AG09309 (cell line): ENCODE measurements at places on chromosomes 12 and 14.
A peak's percentile ranks its signal among the peaks of the same experiment; 100 is the strongest.

- no peak for DNase-seq
Observed at GRCh38 chr12:4289231-4289878, 15.8 kb downstream of the CCND2 start.

DNA sequence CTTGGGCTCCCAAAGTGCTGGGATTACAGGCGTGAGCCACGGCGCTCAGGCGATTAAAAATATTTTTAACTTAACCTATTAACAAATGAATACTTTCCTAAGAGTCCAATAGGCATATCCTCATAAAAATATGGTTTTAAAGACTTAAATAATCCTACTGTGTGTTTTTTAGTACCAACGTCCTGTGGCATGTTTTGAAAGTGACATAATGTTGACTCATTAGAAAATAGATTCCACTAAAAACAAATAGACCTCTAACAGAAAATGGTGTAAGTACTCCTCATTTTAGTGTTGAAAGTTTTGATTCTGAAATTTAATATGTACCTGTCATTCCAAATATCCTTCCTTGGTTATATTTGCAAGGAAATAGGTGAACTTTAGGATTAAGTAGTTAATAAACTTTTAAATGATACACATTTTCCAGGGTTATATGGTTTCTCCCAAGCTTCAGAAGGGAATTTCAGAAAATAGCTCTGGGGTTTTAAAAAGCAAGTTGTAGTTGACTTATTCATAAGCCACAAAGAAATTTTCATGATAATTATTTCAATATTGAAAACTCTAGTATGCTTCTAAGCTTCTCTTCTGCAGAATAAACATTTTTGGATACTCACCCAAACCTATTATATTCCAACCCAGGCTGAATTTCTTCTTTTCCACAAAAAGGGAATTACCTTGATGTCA lies 12.1 kb upstream of the LUM start:
- no peak for DNase-seq

GRCh38 chr14:71586131-71586897 lies 345.9 kb upstream of the RGS6 start:
- peak; percentile 21 for DNase-seq

GRCh38 chr12:62194031-62194430 lies 66.2 kb upstream of the USP15 start:
- no peak for DNase-seq

- no peak for DNase-seq
Observed at GRCh38 chr14:102491366-102491765, 18.2 kb downstream of the ANKRD9 start.

DNA sequence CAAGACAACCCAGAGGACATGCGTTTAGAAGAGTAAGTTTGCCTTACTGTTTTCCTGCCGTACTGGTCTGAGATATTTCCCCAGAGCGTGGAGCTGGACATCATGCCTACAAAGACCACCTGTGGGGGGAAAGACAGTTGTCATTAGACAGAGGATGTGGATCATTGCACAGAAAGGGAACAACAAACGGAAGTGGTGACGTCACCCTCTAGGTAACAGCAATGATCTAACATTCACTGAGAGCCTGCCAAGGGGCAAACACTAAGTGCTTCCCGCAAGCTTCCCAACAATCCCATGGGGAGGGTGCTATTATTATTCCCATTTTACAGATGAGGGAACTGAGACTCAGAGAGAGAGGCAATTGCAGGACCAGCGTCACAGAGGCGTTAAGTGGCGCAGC lies 48.5 kb downstream of the SVOP start:
- DNase-seq: no peak

DNA sequence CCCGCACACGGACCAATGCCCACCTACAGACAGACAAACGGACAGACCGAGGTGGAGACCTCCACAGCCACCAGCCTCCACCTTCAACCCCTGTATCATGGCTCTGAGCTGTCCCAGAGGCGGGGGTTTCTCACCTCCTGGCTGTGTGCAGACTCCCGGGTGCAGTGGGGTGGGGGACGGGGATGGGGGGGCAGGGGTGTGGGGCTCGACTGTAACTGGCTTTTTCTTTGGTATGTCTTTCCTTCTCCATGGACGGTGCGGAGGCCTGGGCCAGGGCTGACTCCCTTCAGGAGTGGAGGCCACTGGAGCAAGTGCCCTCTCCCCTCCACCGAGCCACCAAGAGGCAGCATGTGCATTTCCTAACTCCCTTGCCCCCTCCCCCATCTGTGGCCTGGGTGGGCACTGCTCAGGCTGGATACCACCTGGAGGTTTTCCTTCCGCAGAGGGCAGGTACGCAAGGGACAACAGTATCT lies 122.6 kb downstream of the ESRRB start:
- DNase-seq: no peak

GRCh38 chr14:51079085-51079484 lies 15.8 kb downstream of the TRIM9 start:
- no peak for DNase-seq

GRCh38 chr12:21111732-21112131 lies 19.3 kb upstream of the SLCO1B1 start:
- no peak for DNase-seq

DNA sequence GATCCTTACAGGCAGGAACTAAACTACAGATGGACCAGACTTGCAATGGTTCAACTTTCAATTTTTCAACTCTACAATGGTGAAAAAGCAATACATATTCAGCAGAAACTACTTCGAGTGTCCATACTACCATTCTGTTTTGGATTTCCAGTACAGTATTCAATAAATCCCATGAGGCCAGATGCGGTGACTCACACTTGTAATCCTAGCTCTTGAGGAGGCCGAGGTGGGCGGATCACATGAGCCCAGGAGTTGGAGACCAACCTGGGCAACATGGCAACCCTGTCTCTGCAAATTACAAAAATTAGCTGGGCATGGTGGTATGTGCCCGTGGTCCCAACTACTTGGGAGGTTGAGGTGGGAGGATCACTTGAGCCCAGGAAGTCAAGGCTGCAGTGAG lies 336.1 kb downstream of the MED13L start:
- no peak for DNase-seq

DNA sequence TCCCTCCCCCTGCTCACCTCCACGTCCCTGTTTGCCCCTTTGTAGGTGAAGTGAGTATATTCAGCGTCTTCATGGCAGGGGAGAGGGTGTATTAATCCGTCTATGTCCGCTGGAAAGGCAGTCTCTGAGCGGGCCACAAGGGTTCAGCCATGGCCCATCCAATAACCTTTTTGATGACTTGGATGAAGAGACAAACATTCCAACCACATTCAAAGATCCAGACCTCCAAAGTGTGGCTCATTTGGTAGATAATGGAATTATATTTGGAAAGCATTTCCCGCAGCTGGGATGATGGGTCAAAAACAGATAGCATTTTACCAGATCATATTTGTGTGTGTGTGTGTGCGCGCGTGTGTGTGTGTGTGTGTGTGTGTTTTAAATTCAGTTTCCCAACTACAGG lies 345.9 kb downstream of the DPF3 start:
- no peak for DNase-seq

DNA sequence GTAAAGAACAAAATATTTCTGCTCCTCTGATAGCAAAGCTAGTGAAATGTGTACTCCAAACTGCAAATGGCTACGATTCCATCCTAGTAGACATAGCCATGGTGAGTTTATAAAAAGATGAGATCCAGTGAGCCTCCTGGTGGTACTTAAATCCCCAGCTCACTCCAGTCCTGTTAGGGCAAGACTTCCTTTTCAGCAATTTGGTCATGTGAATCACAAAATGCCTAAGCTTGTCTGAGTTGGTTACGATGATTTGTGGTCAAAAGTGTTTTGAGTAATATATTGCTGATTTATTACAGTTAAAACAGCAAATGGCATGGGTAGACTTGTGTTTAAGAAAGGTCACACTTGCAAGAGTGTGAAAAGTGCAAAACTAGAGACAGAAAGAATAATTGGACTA lies 102.7 kb upstream of the NAV3 start:
- no peak for DNase-seq

DNA sequence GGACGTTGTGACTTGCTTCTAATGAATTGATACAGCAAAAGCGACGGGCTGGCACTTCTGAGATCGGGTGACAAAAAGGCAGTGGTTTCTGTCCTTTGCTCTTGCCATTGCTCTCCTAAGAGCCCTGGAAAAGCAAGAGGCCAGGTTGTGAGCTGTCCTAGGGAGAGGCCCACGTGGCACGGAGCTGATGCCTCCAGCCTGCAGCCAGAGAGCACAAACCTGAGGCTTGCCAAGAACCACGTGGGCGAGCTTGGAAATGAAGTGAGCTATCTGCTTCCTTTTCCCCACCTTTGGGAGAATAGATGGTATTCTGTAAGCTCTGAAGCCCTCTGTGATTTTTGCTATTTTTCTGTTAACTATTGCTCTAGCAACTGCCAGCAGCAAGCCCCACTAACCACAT lies 26.4 kb upstream of the NOS1 start:
- DNase-seq: no peak

- no peak for DNase-seq
Observed at GRCh38 chr14:68680541-68681051, 112.3 kb downstream of the ZFP36L1 start.

- peak; percentile 18 for DNase-seq
Observed at GRCh38 chr14:75689012-75689411, 28.0 kb downstream of the TTLL5 start.

- DNase-seq: no peak
Observed at GRCh38 chr12:127745469-127746212, 521.3 kb upstream of the TMEM132C start.

- DNase-seq: peak; percentile 71
Observed at GRCh38 chr14:32073537-32074189, 3.4 kb upstream of the ARHGAP5 start.

GRCh38 chr12:48927261-48927660 lies 2.0 kb upstream of the FKBP11 start:
- DNase-seq: no peak

DNA sequence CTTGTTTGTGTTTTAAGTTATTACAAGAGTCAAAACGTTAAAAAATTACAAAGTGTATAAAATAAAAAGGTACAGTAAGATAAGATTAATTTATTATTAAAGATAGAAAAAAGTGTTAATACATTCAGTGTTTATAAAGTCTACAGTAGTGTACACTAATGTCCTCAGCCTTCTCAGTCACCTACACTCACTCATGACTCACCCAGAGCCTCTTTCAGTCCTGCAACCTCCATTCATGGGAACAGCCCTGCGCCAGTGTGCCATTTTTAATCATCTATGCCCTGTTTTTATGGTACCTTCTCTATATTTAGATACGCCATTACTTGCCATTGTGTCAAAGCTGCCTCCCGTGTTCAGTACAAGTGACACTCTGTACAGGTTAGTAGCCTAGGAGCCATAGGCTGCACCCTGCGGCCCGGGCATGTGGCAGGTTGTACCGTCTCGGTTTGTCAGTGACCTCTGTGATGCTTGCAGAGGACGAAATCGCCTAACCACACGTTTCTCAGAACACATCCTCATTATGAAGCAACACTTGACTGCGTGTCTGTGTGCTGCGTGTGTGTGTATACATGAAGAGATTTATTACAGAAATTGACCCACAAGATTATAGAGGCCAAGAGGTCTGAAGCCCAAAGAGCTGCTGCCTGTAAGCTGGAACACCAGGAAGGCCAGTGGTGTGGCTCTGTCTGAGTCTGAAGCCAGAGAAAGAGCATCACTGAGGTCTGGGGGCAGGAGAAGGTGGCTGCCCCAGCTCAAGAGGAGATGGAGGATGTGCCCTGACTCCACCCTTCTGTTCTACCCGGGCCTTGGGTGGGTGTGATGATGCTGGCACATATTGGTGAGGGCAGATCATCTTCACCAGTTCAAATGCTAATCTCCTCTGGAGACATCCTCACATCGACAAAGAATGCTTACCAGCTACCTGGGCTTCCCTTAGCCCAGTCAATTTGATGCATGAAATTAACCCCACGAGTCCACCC lies 116.6 kb upstream of the C14orf180 start:
- DNase-seq: no peak

DNA sequence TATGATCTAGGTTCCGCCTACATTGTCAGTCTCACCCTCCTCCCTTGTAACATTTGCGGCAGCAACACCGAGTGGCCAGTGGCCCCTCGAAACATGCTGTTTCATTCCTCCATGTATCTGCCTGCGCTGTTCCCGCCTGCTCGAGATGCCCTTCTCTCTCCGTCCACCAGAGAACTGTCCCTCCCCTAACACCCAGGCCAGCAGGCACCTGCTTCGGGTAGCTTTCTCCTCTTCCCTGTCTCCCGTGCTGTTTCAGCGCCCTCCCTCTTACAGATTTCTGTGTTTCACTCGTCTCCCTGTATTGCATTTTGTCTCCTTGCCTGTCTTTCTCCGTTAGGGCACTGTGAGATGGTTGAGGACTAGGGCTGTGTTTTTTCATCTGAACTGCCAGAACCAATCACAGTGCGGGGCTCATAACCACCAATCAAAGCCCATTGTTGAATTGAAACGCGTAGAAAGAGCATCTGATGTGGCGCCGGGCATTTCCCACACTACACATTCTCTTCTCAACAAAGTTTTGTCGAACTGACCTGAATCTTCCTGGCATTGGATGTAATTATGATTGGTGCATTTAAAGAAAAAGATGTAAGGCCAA lies 40.9 kb upstream of the ELK3 start:
- DNase-seq: no peak

GRCh38 chr12:50313256-50313931 lies 30.1 kb upstream of the LIMA1 start:
- no peak for DNase-seq

- no peak for DNase-seq
Observed at GRCh38 chr12:63980211-63980610, 135.7 kb downstream of the SRGAP1 start.

- DNase-seq: no peak
Observed at GRCh38 chr12:26857465-26858176, 24.6 kb upstream of the ITPR2 start.

DNA sequence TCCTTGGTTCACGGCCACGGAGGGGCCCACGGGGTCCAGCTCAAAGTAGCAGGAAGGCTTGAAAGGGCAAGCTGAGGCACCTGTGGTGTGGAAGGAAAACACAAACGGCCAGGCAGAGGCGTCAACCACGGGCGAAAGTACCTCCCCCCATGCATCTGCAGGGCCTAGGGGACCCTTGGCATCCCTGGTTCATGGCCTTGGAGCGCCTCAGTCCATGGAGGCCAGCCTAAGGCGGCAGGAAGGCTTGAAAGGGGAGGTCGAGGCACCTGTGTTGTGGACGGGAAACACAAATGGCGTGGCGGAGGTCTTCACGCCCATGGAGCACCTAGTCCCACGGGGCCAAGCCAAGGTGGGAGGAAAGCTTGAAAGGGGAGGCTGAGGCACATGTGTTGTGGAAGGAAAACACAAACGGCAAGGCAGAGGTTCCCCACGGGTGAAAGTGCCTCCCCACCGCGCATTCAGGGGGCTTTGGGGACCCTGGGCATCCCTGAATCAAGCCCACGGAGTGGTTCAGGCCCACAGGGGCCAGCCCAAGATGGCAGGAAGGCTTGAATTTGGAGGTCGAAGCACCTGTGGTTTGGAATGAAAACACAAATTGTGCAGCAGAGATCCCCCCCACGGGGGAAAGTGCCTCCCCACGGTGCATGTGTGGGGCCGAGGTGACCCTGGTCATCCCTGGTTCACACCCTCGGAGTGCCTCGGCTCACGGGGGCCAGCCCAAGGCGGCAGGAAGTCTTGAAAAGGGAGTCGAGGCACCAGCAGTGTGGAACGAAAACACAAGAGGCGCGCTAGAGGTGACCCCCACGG lies 380.8 kb downstream of the ALG10 start:
- DNase-seq: no peak

GRCh38 chr14:76067536-76067935 lies 82.0 kb downstream of the IFT43 start:
- DNase-seq: no peak

GRCh38 chr12:39065455-39065854 lies 160.1 kb upstream of the CPNE8 start:
- no peak for DNase-seq

- DNase-seq: no peak
Observed at GRCh38 chr12:88431246-88431645, 149.0 kb downstream of the KITLG start.

- DNase-seq: no peak
Observed at GRCh38 chr12:72271451-72272090, 599 bp upstream of the TRHDE start.

- DNase-seq: no peak
Observed at GRCh38 chr12:61987173-61987572, 273.0 kb upstream of the USP15 start.
